ENCODE measurements at places on chromosomes 4 and X. TPM values are rescaled to one million over a fixed set of nuclear protein-coding genes. Genes with fewer than 3 reads are reported as not detected.
A peak's percentile ranks its signal among the peaks of the same experiment; 100 is the strongest.

- H3K27me3 ChIP-seq, result no peaks in the 10 kb centered on the region
- H3K4me1 ChIP-seq, result no peaks in the 10 kb centered on the region
- H3K27ac ChIP-seq, result no peak overlapping the region
- DNase-seq, result no peak
Measured at GRCh38 chrX:18647621-18648020, 24.3 kb downstream of the RS1 start.

DNA sequence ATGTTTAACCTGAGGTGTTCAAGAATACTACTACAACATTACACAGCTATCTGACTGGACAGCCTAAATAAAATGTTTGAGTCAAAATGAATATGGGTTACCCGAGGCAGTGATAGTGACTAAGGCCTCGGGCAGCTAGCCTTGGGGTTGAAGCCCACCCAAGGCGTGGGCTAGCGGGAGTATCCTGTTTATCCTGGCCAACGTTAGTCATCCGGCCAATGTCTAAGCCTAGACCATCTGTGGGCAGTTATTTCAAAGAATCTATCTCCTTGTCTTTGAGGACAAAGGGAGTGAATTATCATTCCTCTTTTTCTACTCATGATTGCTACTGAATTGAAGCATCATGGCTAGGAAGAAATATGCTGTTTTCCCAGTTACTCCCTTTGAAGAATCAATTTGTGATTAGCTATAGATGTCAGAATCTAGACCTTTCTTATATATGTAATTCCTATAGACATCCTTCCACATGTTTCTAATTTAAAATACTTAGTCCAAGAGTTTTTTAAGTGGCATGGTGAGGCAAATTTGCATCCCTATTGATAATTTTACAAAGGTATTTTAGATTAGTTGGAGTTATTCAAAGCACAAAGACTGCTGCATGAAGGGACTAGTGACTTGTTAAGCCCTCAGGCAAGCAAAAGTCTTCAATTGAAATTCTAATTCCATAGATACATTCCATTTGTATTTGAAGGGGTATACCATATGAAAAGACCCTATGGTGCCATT, 6.0 kb upstream of the PDGFC start:
- peaks cover 22% of the 10 kb centered on the region for H3K4me1 ChIP-seq
- H3K27ac ChIP-seq, result peak overlapping the region; percentile 12
- no peaks in the 10 kb centered on the region for H3K27me3 ChIP-seq
- no peak overlapping the region for H3K4me3 ChIP-seq
- H3K36me3 ChIP-seq, result no peaks in the 10 kb centered on the region

- no peak for DNase-seq
- no peak overlapping the region for H3K4me3 ChIP-seq
- no peaks in the 10 kb centered on the region for H3K36me3 ChIP-seq
- H3K27me3 ChIP-seq, result no peaks in the 10 kb centered on the region
- H3K4me1 ChIP-seq, result no peaks in the 10 kb centered on the region
Measured at GRCh38 chrX:148620023-148620422, 119.6 kb downstream of the AFF2 start.

DNA sequence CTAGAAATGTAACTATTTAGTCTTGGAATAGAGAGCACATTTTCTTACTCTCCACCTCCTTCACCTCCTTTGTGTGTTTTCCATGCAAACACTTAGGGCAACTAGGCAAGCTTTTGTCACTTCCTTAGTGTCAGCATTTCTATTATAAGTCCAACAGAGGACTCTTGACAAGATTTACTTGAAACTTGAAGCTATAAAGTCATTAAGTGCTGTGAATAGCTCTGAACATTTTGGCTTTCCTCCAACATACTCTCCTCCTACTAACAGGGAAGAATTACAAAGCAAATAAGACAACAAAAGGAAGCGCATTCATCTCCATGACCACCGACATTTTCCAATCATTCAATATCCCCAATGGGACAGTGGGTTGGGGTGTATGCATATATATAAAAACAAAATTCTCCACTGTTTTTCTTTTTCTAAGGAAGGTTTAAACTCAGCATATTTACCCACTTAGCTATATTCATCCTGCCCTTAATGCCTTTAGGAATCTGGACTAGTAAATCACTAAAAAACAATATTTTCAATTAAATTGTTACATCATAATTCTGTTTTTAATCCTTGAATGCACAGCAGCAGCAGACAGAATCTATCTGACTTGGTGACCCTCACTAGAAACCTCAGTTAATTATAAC, 264.6 kb downstream of the SNCA start:
- H3K27me3 ChIP-seq, result no peaks in the 10 kb centered on the region
- peak; percentile 35 for DNase-seq
- H3K27ac ChIP-seq, result peak overlapping the region; percentile 51
- H3K36me3 ChIP-seq, result no peaks in the 10 kb centered on the region
- H3K4me3 ChIP-seq, result no peak overlapping the region

DNA sequence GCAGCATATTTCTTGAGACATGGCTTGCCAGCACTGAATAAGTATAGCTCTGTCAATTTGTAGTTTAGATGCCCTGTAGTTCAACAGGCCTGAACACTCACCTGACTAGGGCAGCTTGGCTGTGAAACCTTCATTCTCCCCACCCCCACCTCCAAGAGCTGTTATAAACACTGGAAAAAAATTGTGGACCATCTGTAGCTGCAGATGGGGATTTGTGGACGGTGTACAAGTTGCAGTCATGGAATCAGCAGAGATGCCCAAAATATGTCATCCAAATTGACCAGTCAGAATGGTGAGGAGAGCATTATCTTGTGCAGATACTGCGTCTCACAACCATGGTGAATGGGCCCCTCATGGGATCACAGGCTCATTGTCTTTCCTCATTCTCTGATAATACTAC, 76.2 kb upstream of the PAQR3 start:
- H3K4me3 ChIP-seq, result no peak overlapping the region
- no peaks in the 10 kb centered on the region for H3K36me3 ChIP-seq
- no peak overlapping the region for H3K27ac ChIP-seq
- DNase-seq, result no peak

GRCh38 chr4:150999086-150999485, 16.0 kb downstream of the LRBA start:
- no peak overlapping the region for H3K4me3 ChIP-seq
- DNase-seq, result no peak
- no peaks in the 10 kb centered on the region for H3K4me1 ChIP-seq
- no peaks in the 10 kb centered on the region for H3K36me3 ChIP-seq
- H3K27me3 ChIP-seq, result no peaks in the 10 kb centered on the region

- H3K36me3 ChIP-seq, result no peaks in the 10 kb centered on the region
- H3K4me1 ChIP-seq, result peaks cover 9% of the 10 kb centered on the region
- H3K27me3 ChIP-seq, result no peaks in the 10 kb centered on the region
- no peak overlapping the region for H3K27ac ChIP-seq
- H3K4me3 ChIP-seq, result no peak overlapping the region
Measured at GRCh38 chr4:76515975-76516843, 81.2 kb downstream of the SHROOM3 start.

DNA sequence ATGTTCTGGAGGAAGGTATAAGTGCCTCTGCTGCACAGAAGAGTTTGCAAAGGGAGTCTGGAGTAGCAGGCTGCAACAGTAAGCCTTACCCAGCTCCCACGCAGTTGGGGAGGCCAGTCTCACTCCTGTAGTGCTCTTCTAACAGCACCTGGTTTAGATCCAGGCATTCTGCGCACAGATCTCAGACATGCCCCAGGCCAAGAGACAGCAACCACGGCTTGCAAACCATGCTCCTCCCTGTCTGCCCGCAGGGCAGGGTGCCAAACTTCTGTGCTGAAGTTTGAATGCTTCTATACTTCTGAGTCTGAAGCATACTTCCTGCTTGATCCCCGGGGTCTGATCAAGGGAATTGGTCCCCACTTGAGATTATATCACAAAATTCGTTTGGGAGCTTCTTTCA, 106.3 kb downstream of the LINC00632 start:
- peak; percentile 28 for DNase-seq
- no peaks in the 10 kb centered on the region for H3K36me3 ChIP-seq
- H3K27ac ChIP-seq, result no peak overlapping the region
- H3K4me1 ChIP-seq, result no peaks in the 10 kb centered on the region

DNA sequence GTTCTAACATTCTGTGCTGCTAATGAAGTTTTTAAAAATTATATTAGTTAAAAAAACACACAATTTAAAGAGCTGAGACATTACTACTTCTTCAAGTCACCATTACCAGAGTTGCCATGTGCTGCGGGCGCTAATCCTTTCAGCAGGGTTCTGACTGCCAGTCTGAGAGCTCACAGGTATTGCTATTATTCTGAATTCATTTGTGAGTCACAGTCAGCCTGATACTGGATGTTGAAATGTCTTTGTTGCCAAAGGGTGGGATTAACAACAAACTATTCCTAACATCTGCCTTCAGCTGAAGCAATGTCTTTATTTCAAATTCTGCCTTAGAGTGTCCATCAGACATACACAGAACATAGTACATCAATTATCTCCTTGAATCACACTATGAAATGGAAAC, 197.1 kb upstream of the FGF13 start:
- no peaks in the 10 kb centered on the region for H3K4me1 ChIP-seq
- H3K27ac ChIP-seq, result no peak overlapping the region
- no peaks in the 10 kb centered on the region for H3K27me3 ChIP-seq
- no peak overlapping the region for H3K4me3 ChIP-seq
- no peak for DNase-seq

- H3K4me1 ChIP-seq, result no peaks in the 10 kb centered on the region
- no peaks in the 10 kb centered on the region for H3K27me3 ChIP-seq
- DNase-seq, result no peak
- no peak overlapping the region for H3K27ac ChIP-seq
- H3K36me3 ChIP-seq, result no peaks in the 10 kb centered on the region
- H3K4me3 ChIP-seq, result no peak overlapping the region
Measured at GRCh38 chr4:145907390-145907789, 31.2 kb downstream of the ZNF827 start.

DNA sequence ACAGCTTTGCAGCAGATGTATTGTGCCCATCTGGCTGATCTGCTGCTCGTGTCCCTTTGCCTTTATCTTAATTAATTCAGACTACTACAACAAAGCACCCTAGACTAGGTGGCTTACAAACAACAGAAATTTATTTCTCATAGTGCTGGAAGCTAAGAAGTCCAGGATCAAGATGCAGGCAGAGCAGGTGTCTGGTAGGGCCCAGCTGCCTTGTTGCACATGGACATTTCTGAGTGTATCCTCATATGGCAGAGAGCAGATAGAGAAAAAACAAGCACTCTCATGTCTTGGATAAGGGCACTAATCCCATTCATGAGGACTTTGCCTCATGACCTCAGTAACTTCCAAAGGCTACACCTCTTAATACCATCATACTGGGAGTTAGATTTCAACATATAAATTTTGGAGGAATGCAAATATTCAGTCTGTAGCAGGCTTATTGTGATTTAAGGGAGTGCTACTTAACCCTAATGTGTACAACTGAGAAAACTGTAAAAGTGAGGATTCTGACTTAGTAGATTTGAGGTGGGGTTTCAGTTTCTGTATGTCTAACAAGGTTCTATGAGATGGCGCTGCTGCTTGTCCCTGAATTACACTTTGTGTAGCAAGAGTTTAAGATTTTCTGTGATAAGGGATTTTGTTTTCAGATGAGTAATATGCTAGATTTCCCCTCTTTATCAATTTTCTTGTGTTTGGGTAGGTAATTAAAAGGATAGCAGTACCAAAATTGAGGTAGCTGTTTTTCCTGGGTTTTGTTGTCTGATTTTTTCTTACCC, 473.2 kb upstream of the TECRL start:
- H3K27ac ChIP-seq, result no peak overlapping the region
- H3K27me3 ChIP-seq, result no peaks in the 10 kb centered on the region
- H3K36me3 ChIP-seq, result no peaks in the 10 kb centered on the region
- no peaks in the 10 kb centered on the region for H3K4me1 ChIP-seq
- DNase-seq, result no peak

- no peak overlapping the region for H3K27ac ChIP-seq
- DNase-seq, result no peak
- H3K36me3 ChIP-seq, result no peaks in the 10 kb centered on the region
- H3K27me3 ChIP-seq, result no peaks in the 10 kb centered on the region
- no peaks in the 10 kb centered on the region for H3K4me1 ChIP-seq
Measured at GRCh38 chr4:144565527-144566195, 80.3 kb upstream of the HHIP start.

GRCh38 chrX:41250867-41251266, 83.1 kb upstream of the DDX3X start:
- H3K27me3 ChIP-seq, result no peaks in the 10 kb centered on the region
- H3K4me1 ChIP-seq, result no peaks in the 10 kb centered on the region

The JAKMIP1 gene
- total RNA-seq, result not detected

- no peak overlapping the region for H3K4me3 ChIP-seq
- H3K27ac ChIP-seq, result no peak overlapping the region
- no peak for DNase-seq
Measured at GRCh38 chr4:179989975-179990374, 2253.2 kb upstream of the TENM3 start.

DNA sequence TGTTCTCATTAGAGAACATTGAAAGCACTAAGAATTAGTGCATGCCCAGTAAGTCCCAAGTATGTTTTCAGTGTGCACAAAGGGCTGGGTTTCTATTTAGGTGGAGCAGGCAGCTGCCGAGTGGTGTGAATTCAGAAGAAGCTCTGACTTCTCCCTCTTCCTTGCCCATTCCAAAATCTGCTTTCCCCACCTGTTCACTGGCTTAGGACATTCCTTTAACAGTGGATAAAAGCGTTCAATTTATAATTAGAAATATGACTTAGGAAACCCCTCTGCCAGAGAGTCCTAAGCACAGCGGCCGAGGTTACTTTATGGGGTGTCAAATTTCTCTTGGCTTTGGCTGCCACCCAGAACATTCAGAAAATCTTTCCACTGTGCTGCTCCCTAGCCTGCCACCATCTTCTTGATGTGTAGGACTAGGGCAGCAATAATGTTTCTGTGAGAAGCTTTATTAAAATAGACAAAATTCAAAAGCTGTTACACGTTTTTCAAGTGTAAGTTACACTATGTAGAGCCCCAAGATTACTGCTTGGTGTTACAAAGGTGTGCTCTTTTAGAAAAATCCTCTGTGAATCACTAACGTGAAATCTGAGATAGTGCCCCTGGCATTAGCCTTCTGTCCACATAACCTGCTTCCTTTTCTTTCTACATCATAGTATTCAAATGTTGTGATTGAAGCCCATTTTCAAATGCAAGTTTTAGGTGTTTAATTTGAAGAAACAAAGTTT, 191.6 kb upstream of the ANKRD50 start:
- peaks cover 7% of the 10 kb centered on the region for H3K4me1 ChIP-seq
- no peaks in the 10 kb centered on the region for H3K27me3 ChIP-seq
- DNase-seq, result peak; percentile 26

GRCh38 chr4:57614257-57614932, 504.2 kb upstream of the IGFBP7 start:
- H3K4me1 ChIP-seq, result no peaks in the 10 kb centered on the region
- no peak overlapping the region for H3K27ac ChIP-seq
- no peaks in the 10 kb centered on the region for H3K36me3 ChIP-seq
- H3K4me3 ChIP-seq, result no peak overlapping the region
